ENCODE measurements at places on chromosomes 7 and 10.

- no peak for DNase-seq
These were observed at the start of gene FRMPD2 for GRCh38 chr10:48274636-48275035. Gene FRMPD2, minus strand, starts transcription at chr10:48274696. Its CDS starts 129 bp downstream, at chr10:48274567.

DNA sequence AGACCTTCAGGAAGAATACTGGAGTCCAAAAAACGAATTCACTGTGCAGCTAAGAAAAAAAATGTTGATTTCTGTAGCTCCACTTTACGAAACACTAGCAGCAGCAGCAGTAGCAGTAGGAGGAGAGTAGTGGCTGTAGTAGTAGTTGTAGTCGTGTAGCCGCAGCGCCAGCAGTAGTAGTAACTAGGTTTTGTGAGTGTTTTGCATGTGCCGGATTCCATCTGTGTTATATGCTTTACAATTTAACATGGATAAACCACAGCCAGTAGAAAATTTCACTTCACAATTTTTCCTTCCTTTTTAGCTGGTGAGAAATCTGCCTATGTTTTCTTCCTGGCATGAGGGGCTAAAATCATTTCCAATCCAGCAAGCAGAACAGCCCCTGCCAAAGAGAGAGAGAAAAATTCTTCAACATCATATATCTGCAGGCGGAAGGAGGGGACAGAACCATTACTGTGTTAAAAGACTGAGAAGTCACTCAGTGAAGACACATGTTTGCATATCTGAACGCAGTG lies 148.4 kb upstream of the C7orf33 start:
- no peak for DNase-seq

DNA sequence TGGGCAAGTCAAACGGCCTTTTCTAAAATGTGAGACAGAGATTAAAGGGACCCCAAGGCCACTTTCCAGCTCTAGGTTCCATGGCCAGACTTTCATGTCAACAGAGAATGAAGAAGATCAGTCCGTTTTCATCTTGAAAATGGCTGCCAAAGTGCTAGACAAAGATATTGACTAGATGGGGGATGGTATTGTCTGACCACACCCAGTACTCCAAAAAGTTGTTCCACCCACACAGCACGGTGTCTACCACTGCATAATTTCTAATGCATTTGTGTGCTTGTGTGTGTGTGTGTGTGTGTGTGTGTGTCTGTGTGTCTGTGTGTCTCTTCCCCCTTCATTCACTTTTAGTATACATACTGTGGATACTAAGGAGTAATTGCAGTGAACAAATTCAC lies 1.3 kb downstream of the COL1A2 start:
- peak; percentile 78 for DNase-seq

GRCh38 chr10:11602919-11603523 lies 8.4 kb downstream of the USP6NL start:
- DNase-seq: no peak

DNA sequence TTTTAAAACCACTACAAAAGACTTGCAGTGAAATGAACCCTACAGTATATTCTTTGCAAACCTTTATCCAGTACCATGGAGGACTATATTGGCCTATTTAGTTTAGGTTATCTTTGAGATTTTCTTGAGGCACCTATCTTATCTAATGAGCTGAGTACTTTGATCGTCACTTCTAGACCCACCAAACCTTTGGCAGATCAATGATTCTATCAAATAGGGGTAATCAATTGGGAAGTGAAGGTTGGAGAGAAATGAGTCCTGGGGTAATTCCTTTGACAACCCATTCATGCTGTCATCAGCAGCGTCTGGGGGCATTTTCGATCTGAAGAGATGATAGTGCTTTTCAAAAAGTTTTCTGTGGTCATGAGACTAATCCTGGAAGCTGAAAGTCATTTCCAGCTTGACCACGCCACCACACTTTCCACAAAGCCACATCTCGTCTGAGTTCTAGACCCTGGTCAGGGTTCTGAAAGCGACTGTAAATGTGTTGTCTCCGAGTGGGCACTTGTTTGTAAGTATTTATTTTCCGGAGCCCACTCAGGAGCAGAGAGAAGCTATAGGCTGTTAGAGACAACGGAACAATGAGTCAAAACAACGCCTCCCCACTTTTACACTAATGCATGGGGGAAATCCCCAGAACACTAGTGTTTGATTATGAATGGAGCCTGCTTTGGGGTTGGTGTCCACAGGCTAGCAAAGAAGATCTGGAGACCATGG lies 4.8 kb downstream of the EGR2 start:
- no peak for DNase-seq

DNA sequence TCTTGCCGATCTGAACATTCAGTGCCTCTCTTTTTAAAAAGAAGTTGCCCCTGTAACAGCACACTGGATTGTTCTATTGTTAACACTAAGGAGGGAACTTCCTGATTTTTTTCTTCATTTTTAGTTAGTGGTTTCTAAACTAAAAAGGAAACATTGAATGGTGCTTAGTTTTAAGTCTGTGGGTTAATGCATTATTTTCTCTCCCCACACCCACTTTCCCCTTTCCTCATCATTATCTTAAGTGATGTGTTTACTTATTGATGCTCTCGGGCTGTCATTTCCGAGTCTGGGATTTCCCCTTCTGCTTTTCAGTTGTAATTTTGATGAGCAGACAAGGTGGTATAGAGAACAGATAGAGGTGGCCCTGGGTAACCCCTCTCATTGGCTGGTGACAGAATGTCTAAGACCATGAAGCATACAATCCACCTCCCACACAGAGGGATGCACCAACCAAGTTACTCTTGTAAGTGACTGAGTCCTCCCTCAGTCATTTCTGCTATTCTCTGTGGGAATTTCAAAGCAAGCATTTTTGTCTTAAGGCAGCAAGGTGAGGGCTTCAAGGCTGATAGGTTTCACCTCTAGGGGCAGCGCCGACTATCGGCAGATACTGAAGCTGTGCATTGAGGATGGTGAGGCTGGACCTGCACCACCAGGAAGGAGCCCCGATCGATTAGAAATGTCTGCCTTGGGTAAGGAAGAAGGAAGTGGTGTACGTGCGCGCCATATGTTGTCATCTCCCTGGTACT lies 49.5 kb downstream of the CHN2 start:
- no peak for DNase-seq

GRCh38 chr7:117630501-117630900 lies 150.7 kb downstream of the CFTR start:
- DNase-seq: no peak

DNA sequence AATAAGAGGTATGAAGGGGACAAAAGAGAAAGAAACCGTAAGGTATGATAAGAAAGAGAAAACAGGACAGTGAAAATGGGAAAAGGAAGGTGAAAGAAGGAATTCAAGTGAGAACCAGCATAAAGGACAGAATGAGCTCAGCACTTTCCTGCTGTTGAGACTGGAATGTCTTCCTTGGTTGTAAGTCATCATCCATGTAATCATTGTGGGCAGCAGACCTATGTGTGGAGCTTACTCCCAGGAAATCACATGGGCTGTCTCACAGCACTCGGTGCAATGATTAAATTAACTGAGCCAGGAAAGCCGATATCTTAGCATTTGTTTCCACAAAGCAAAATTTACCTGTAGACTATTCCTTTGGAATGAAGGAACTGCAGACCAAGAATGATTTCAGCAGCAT lies 118.1 kb downstream of the PRKCQ start:
- no peak for DNase-seq

- peak; percentile 100 for DNase-seq
These were observed at the start of gene SERPINE1 for GRCh38 chr7:101126651-101127459. Gene SERPINE1, plus strand, starts transcription at chr7:101127104. Its CDS starts 1,290 bp downstream, at chr7:101128394.
